ENCODE measurements at places on chromosomes 6 and 20.

- DNase-seq: no peak
Measured at GRCh38 chr20:8221887-8222419, 89.9 kb downstream of the PLCB1 start.

GRCh38 chr6:111329882-111330633 lies 153.0 kb downstream of the REV3L start:
- no peak for DNase-seq

DNA sequence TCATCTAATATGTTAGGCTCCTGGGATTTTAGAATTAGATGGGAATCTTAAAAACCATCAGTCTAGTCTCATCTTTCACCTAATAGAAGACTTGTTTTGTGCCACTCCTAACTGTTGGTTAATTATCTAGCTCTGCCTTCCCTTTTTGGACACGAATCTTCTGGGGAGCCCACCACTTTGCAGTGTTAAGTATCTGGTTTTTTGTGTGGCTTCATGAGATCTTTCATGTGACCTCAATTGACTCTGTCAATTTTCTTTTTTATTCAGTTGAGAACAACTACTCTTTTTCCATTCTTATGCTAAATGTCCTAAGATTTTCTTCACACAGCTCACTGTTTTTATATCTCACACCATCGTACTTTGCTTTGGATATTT lies 16.9 kb downstream of the TBPL1 start:
- DNase-seq: no peak

GRCh38 chr20:25314497-25315417 lies 66.9 kb downstream of the PYGB start:
- no peak for DNase-seq

DNA sequence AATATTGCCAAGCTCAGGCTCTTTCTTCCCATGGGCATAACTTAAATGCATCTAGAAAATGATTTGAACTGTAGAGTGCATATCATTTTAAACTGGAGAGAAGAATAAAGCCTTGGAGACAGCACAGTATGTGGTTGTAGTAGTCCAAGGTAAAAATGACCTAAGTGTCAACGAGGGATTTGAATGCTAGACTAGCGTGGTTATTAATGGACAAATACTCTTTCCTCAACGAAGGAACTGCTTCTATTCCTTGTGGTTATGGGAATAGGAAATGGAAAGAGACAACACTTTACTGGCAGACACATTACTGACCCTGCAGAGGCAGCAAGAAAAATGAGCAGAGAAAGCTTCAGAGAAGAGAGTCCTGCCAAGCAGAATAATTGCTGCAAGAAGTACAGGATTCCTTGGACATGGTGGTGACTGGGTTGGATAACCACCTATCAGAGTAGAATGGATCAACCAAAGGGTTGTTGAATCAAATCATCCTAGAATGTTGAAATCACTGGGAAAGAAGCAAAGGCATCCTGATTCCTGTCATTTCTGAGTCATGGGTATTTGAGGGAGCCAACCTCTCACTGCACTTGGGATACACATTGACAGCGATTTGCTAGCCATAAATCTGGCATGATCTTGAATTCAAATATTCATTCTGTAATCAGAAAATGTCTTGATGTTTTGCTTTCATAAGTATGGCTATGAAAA lies 258.1 kb upstream of the EPHA7 start:
- DNase-seq: no peak

GRCh38 chr6:88539295-88539764 lies 373.2 kb upstream of the CNR1 start:
- no peak for DNase-seq

GRCh38 chr20:38152175-38152620 lies 12.9 kb downstream of the TGM2 start:
- no peak for DNase-seq

DNA sequence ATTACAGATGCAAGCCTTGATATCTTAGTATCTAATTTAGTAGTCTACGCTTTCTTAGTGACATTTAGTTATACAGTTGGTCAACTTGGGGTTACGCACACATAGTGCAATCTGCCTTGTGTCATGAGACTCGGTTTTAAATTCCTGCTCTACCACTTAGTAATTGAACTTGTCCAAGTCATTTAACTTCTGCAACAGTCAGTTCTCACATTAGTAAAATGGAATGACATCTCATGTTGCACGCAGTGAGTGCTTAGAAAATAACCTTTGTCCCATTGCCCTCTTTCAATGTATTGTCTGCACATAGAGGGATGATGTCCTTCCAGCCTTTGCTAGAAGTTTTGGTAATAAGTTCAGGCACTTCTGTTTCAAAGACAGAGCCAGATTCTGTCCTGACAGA lies 48.6 kb downstream of the TMEM170B start:
- no peak for DNase-seq

DNA sequence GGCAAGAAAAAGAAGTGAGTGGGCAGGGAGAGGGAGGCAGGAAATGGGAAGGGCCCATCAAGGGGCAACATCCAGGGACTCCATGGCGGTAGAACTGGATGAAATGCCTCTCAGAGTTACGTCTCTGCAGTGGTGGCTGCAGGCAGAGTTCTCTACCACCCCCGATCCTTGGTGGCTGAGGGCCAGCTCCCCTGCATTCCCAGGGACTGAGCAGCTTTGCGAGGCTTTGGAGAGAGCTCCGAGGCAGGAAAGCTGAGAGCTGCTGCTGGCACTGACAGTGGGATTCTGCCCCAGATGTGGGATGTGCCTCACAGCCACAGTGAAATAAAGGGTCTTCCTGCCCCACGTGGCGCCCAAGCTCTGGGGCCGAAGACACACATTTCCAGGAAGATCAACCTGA lies 236.6 kb downstream of the SLC24A3 start:
- no peak for DNase-seq

DNA sequence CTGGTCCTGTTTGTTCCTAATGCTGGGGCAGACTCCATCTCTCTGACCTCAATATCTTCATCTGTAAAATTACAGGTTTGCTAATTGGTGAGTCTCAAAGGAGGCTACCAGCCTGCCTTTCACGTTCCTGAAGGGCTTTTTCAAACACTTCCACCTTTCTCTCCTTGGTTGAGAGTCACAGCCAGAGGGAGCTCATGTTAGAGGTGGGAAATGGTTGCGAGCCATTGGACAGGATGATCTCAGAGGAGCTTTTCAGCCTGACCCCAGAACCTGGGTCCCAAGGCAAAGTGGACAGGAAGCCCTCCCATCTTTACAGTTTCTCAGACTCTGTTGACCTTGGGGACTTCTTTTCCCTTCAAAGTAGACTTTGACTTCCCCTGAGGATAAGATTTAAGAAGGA lies 37.6 kb downstream of the NDUFAF5 start:
- DNase-seq: no peak

- DNase-seq: peak; percentile 34
Measured at GRCh38 chr20:53413186-53413631, 180.4 kb downstream of the ZNF217 start.

GRCh38 chr6:140711019-140711613 lies 1336.7 kb upstream of the CITED2 start:
- no peak for DNase-seq

DNA sequence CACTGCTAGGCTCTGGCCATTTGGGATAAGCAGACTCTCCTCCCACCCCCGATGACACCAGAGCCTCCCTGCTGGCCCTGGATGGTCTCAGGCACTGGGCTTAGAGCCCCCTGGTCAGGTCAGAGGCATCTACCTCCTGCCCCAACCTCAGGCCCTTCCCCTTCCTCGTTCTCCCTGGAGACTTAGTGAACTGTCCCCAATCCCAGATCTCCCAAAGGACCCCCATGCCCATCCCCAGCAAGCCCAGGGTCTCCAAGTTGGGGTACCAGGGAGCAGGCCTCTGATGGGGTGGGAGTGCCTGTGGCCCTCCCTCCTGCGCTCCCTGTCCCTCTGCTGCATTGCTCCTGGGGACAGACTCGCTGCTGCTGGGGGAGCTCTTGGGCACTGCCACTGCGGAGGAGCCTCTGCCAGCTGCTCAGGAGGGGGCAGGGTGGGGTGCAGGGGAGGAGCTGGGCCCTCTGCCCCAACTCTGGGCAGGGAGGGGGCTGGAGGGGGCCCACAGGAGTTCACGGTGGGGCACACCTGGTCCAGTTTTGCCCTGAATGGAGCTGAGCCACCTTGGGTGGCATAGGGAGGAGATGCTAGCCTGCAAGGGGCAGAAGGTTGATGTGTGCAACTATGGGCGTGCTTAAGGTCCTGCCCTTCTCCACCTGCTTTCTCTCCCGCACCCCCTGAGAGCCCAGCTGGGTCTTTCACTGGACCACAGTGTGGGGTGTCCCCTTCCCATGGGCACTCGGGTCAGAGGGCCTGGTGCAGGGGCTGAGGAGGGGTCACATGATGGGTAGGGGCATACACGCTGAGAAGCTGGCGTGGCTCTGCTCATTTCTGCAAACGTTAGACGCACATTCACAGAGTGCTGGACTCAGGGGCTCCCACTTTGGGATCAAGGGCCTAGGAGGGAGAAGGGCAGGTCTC lies 40.4 kb downstream of the SPDEF start:
- DNase-seq: no peak

GRCh38 chr20:63232235-63233060 lies 3.3 kb upstream of the BIRC7 start:
- DNase-seq: no peak

- DNase-seq: no peak
Measured at GRCh38 chr6:105567140-105567539, 164.3 kb upstream of the PREP start.

DNA sequence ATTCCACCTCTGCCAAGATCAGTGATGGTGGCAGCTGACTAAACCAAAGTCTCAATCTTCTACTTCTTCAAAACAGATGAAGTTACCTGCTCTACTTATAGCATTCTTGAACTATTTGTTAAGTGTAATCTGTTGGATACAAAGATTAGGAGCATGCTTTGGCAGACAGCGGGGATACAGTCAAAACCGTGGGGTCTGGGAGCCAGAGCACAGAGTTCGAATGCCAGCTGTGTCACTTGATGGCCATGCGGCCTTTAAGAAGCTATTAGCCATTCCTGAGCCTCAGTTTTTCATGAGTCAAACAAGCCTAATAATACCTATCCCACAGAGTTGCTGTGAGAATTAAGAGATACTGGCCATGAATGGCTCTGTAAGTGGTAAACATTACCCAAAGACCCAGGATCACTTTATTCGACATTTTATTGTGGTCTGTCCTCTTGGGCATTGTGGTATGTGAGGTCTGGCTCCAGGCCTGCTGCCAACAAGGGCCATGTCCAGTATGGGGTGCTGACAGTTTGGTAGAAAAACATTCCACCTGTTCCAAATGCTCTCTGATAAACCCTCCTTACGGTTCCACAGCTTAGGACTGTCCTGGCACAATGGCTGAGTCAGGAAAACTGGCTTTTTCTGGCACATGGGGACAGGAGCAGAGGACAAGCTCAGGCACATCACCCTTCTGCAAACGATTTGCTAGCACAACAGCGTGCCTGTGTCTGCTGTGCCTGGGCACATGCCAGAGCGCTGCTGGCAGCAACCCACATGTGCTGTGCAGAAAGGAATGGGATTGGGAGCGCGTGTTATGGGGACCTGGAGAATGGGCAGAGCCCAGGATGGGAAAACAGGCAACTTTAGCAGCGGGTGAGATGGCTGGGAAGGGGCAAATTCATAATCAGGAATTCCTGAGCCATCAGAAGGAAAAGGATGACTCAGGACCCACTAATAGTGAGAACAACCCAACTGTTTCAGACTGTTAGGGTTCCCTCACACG lies 15.7 kb upstream of the FAM83C start:
- no peak for DNase-seq

GRCh38 chr20:43963233-43963632 lies 48.6 kb downstream of the TOX2 start:
- DNase-seq: no peak

DNA sequence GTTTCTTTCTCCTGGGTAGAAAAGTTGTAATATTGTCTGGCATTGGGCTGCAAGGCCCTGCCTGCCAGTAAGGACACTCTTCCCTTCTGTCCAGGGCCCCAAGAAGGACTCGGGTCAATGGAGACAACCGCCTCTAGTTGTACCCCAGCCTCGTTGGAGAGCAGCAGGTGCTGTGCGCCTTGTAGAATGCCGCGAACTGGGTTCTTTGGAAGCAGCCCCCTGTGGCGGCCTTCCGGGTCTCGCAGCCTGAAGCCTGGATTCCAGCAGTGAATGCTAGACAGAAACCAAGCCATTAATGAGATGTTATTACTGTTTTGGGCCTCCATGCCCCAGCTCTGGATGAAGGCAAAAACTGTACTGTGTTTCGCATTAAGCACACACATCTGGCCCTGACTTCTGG lies 37.0 kb downstream of the PLCG1 start:
- DNase-seq: no peak

DNA sequence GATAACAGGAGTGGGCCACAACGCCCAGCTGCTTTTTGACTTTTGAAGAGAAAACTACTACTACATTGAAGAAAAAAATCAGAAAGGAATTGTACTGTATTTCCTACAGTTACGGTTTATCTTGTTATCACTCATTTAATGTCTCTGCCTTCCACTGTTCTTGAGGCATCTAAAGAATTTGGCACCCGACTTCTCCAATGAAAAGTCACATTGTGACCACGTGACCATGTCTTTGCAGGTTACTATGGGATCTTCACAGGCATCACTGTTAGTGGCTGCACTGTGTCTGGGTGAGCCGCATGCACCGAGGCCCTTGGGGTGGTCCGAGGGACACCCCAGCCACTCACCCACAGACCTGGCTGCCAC lies 26.8 kb downstream of the RRBP1 start:
- DNase-seq: no peak

DNA sequence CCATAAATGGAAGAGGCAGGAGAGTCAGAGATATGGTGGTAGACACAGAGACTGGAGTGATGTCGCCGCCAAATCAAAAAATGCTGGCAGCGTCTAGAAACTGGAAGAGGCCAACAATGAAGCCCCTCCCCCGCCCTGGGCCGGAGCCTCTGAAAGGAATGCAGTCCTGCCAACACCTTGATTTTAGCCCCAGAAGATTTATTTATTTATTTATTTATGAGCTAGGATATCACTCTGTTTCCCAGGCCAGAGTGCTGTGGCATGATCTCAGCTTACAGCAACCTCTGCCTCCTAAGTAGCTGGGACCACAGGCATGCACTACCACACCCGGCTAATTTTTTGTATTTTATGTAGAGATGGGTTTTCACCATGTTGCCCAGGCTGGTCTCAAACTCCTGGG lies 82.6 kb upstream of the CCDC167 start:
- DNase-seq: no peak

- no peak for DNase-seq
Measured at GRCh38 chr6:71737953-71738352, 148.4 kb upstream of the RIMS1 start.

DNA sequence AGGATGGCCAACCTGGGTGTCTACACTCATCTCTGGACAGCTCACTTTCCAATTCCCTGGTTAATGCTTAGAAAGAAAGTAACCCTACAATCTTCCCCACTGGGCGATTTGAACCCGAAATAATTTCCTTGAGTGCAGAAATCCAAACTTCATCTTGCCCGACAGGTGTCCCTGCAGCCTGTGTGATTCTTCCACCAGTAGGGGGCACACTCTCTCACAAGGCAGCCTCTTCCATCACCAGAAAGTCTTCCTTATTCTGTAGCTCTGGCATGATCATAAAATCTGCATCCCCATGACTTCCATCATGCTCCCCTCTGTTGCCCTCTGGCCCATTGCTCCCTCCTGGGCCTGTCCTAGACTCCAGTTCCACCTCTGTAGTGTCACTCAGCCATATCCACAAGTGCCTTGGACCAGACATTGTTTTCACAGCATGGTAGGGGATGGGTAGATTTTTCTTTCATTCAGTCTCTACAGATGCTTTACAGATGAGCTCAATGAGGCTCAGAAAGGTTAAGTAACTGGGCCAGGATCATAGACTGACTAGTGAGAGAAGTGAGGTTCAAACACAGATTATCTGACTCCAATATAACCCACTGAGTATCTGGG lies 170.4 kb upstream of the SPTLC3 start:
- no peak for DNase-seq
